ENCODE measurements at places on chromosomes 5 and 9.

DNA sequence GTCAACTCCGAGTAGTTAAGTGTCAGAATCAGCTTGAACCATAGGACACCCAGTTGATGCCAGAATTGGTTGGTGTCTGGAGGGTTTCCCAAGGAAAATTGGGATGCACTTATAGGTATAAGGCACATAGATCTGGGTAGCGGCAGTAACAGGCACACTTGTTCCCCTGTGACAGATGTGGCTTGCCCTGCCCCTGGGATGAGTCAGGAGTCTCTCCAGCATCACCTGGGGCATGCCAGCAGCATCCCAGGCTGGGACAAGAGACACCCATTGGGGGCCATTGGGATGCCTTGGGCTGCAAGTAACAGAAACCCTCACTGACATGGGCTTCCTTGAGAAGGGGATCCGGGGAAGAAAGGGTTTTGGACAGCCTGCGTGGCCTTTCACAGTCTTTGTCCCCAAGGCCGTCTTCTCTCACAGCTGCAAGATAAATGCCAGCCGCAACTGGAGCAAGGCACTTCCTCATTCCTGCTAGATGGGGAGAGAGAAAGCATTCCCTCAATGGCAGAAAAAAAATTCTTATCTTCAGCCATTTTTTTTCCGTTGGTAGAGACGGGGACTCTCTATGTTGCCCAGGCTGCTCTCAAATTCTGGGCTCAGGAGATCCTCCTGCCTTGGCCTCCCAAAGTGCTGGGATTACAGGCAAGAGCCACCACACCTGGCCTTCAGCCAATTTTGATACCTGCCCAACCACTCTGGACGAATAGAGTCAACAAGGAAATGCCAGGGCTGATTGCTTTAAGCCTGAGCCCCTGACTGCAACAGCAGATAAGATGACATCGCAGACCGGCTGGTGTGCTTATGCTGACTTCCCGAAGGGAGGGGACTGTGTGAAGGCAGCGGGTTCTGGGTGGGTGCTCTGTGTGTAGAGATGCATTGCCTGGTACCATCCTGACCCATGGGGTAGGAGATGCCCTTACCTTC, 13.3 kb upstream of the RNF130 start:
- DNase-seq = no peak

DNA sequence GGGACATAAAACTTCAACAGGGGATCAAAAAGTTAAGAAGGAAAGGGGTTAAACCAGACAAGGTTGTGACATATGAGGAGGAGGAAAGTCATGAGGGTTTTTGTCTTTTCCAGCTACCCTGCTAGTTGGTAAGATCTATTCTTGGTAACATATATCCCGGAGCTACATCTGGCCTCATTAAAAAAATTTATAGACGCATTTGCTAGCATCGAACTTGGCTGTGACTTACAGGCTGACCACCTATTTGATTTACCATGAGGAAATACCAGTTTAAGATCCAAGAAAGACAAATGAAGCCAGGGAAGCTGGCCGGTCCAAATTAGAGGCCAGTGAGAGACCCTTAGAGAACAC, 87.6 kb upstream of the NIPAL4 start:
- DNase-seq = no peak

- no peak for DNase-seq
Measured at GRCh38 chr5:36209664-36210063, 32.1 kb downstream of the NADK2 start.

GRCh38 chr5:612498-613424, 621 bp downstream of the CEP72 start:
- DNase-seq = no peak

DNA sequence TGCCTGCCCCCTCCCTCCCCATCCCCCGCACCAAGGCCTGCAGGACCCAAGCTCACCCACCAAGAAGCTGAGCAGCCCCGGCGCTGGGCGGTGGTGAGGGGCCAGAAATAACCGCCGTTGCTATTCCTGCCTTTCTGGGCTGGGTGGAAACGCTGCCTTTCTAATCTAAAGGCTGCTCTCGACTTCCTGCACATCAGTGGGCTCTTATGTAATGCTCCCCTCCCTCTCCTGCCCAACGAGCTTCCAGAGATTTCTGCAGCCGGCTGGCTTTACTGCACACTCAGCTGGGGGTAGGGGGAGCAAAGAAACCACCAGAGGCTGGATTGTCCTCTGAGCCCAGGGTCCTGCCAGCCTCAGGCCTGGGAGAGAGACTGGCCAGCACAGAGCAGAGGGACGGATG, 6.9 kb upstream of the EGR1 start:
- DNase-seq = no peak

DNA sequence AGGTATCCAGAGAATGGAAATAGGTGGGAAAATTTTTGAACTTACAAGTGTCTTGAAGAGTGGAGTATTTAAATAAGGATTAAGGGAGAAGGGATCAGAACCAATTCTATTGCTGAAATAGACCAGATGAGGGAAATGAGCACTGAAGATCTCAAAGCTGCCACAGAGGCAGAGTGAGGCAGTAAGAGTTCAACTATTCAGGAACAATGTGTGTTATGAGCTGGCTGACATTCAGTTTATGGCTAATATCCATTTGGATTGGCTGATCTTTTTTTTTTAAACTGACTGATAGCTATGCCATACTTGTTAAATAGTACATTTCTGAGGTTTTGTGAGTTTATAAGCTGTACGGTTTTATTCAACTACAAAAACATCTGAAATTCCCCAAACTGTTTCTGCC, 95.3 kb upstream of the GNA14 start:
- DNase-seq = no peak

DNA sequence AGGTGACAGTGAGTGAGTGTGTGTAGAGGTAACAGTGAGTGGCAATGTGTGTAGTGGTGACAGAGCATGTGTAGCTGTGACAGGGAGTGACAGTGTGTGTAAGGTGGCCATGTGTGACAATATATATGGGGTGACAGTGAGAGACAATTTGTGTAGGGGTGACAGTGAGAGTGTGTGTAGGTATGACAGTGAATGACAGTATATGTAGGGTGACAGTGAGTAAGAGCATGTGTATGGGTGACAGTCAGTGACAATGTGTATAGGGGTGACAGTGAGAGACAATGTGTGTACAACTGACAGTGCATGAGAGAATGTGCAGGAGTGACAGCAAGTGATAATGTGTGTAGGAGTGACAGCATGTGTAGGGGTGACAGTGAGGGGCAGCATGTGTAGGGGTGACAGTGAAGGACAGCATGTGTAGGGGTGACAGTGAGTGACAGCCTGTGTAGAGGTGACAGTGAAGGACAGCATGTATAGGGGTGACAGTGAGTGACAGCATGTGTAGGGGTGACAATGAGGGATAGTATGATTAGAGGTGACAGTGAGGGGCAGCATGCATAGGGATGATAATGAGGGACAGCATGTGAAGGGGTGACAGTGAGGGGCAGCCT, 10.1 kb upstream of the GAPT start:
- DNase-seq = no peak

Measured in globus pallidus (tissue), 1 donor.